Body of pancreas (tissue), 4 donors: ENCODE measurements at places on chromosomes 6 and 20. TPM values are rescaled to one million over a fixed set of nuclear protein-coding genes. Genes with fewer than 3 reads are reported as not detected.

GRCh38 chr6:1715336-1715735 lies 105.6 kb downstream of the FOXC1 start:
- no peak for DNase-seq

DNA sequence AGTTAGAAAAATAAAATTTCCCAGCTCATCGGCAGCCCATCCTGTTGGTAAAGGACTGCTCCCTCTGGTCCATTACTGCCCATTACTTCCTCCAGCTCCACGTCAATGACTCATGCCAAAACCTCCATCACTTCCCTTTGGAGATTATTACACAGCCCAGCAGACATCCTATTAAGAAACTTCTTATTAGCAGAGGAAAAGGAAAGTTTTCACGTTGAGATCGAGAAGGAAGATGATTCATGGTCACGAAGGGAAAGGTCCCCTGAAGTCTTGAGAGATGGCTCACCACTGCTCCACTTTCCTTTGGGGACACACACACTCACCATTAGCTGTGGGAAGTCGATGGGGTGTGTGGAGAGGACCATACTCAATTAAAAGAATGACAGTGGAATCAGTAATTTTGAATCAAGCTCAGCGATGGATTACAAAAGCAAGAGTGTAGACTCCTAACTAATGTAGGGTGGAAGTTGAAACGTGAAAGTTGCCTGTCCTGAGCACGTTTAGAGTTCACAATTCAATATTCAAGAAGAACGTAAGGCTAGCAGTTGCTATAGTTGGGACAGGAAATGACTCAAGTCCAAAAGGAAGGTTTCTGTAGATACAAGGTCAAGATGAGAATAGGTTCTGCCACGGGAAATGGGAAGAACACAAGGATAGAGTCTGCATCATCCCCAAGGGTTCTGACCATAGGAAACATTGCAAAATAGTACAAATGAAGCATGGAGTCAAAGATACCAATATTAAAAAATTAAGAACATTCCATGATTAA lies 21.6 kb downstream of the SASH1 start:
- no peak for DNase-seq

DNA sequence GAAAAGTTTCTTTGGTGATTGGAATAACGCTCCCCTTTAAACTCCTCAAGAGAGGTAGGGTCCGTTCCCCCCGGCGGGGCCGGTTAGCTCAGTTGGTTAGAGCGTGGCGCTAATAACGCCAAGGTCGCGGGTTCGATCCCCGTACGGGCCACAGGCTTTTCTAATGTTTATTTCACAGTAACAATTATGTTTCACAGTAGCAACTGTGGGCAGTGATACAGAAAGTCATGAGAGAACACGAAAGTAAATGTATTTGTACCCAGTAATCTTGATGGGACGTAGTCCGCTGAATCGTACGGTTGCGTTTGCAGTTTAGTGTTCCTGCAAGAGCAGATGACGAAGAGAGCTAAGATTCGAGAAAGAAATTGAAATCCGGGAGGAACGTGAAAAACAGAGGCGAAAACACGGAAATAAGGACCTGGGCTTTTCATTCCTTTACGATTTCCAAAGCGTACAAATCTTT lies 505.5 kb downstream of the PRIM2 start:
- DNase-seq, result no peak

DNA sequence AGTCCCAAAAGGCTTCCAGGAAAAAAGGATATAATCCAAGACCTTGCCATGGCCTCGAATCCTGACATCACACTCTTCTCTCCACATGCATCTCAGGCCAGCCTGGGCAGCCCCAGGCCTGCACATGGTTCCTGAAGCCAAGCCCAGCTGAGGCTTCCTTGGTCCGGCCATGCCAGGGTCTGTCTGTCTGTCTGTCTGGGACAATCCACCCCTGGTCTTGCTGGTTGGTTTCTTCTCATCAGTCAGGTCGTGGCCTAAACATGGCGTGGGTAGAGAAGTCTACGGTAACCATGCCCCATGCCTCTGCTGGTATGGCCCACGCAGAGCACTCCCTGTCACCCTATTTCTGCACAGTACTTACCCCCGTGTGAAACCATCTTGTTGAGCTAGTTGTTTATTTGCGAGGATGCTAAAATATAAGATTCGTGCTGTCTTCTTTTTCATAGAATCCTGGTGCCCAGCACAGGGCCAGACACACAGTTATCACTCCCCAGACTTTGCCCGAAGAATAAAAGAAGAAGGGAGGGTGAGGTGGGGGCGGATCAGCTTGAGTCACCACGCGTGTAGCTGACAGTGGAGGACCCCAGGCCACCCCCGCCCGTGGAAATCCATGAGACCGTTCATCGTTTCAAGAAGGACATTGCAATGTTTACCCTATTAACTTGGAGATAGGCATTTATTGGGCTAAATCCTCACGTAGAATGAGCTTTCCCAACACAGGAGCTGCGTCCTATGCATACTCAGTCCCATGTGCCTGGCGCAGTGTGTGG lies 107.2 kb downstream of the RNASET2 start:
- no peak for DNase-seq

DNA sequence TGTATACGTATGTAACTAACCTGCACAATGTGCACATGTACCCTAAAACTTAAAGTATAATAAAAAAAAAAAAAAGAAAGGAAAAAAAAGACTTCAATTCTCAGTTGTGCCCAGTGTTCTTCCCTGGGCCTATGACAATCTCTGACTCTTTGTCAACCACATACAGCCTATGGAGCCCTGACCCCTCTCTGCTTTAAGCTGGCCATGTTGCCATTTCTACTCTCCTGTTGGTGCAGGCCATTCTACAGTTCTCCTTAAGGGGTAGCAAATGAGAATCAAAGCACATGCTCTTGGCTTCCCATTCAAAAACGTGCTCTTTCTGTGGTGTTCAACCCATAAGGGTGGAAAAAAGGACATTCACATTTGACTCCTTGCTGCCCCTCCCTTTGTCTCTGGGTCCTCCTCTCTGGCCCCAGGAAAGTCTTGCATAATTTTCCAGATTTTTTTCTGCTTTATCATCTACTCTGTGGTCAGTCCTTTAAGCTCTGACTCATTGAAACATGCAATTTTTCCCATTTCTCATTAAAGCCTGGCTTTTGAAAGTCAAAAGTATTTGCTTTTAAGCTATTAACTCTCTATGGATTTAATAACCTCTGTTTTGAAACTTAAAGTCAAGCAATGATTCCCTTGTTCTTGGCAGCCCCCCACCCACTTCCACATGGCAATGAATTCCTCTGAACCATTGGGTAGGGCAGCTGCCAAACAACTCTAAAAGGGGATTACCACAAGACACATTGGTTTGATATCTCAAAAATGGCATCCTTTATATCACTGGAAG lies 208.6 kb upstream of the MCHR2 start:
- no peak for DNase-seq

GRCh38 chr20:24583169-24583792 lies 113.9 kb downstream of the SYNDIG1 start:
- no peak for DNase-seq

GRCh38 chr20:61186771-61187472 lies 65.1 kb upstream of the CDH4 start:
- no peak for DNase-seq

- DNase-seq, result peak; percentile 55
Measured at GRCh38 chr6:163370464-163371117, 43.9 kb upstream of the QKI start.

DNA sequence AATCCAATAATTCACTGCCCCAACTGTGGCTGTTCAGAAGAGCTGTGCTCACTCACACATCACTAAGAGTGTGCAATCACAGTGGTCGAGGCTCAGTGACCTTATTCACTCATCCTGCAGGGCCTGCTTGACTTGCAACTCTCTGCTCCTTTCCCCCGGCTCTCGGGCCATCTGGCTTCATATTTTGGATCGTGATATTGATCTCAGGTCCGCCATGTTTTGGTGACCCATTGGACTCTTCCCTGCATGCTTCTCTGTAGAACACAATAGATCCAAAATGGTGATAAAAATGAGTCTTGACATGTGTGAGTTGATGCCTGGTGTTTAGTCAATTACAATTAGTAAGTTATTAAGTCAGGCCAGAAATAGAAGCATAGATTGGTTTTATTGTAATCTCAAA lies 313.9 kb upstream of the SOX4 start:
- DNase-seq, result no peak

DNA sequence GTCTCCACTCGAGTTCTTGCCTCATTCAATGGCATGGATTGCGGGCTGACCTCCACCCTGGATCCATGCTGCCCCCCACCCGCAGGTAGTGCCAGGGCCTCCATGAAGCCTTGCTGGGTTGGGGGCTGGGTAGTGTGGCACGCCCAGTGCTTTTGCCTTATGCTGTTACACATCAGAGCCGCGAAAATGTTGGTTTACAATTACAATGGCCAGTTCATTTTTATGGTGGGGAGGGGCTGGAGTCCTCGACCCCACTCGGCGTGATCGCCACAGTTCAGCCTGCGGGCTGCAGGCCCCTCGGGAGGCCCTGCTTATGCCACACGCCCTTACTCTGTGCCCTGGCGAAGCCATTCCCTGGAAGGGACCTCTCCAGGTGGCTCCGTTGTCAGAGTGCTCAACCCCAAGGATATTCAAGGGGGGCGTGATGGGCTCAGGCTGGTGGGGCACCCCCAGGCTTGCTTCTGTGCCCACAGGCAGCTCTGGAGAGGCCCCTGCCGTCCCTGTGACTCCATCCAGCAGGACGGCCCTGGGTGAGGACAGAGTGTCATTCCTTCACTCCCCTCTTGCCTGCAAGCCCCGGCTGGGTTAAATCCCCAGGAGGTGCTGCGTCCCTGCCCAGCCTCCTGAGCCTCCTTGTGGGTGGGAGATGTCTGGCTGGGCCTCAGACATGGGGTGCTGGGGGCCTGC lies 14.8 kb downstream of the ITPA start:
- DNase-seq, result no peak

PARD6B gene
- total RNA-seq, result 8.6 TPM

C6orf58 gene
- not detected for total RNA-seq

PRPH2 gene
- 4.3 TPM for total RNA-seq

SMIM26 gene
- total RNA-seq, result 58.4 TPM

PTGIS gene
- 10.9 TPM for total RNA-seq

GSTA5 gene
- total RNA-seq, result not detected

CDH26 gene
- 0.33 TPM for total RNA-seq
